NCI-H2029 treated with DMSO at 0.1 percent for 48 hours (cell line): ENCODE measurements at places on chromosomes 2 and 18.

GRCh38 chr18:3283908-3284307 is 22.0 kb downstream of the MYL12B start:
- no peak for DNase-seq

- no peak for DNase-seq
Observed at GRCh38 chr2:137724912-137725311, 239.4 kb upstream of the HNMT start.

DNA sequence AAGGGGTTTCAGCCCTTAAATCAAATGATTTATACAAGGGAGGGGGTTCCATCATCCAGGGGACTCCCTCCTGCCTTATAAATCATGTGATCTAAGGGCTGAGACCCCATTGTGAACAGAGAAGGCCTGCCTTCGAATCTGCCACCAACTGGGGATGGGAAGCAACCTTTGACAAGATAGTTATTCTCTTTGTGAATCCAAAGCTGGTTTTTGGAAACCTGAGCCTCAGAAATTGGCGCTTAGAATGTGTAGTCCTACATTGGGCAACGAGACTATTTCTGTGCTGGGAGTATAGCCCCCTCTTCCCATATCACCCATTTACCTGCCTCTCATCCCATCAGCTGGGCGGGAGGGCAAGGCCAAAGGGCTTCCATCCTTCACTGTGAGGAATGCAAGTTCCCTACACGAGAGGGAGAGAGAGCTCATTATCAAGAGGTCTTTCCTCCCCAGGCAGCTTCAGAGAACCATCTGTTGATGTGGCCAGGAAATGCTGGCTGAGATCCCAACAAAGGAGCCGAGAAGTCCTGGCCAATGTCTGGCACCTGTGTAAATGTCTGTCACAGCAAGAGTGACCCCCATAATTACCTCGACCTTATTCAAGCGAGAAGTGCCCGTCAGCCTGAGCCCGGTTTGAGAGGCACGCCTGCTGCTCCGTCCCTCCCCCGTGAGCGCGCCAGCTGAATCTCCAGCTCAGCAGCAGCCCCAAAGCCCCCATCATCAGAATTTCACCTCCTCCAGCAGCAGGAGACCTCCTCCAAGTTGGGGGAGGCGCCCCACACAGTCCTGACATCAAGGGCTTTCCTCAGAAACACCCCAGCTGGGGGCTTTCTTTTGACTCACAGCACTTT is 48.4 kb upstream of the APCDD1 start:
- DNase-seq, result no peak

GRCh38 chr2:195038153-195038552 is 618.9 kb upstream of the SLC39A10 start:
- DNase-seq, result no peak

DNA sequence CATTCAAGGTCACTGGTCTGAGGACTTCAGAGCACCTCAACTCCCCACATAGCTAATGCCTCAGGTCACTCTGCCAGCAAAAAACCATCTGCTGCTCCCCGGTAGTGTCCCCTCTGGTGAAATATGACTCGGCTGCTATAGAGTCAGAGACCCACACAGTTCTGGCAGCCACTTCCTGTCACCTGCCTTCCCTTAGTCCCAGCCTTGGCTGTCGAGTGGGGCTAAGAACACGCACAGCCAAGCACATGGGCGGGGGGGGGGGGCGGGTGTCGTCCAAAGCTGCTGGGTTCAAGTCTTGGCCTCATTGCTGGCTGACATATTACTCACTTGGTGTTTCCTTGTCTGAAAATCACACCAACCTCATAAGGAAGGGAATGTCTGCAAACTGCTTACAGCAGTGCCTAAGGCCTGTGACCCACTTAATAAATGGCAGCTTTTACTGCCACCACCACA is 37.5 kb downstream of the POLR1A start:
- peak; percentile 84 for DNase-seq

DNA sequence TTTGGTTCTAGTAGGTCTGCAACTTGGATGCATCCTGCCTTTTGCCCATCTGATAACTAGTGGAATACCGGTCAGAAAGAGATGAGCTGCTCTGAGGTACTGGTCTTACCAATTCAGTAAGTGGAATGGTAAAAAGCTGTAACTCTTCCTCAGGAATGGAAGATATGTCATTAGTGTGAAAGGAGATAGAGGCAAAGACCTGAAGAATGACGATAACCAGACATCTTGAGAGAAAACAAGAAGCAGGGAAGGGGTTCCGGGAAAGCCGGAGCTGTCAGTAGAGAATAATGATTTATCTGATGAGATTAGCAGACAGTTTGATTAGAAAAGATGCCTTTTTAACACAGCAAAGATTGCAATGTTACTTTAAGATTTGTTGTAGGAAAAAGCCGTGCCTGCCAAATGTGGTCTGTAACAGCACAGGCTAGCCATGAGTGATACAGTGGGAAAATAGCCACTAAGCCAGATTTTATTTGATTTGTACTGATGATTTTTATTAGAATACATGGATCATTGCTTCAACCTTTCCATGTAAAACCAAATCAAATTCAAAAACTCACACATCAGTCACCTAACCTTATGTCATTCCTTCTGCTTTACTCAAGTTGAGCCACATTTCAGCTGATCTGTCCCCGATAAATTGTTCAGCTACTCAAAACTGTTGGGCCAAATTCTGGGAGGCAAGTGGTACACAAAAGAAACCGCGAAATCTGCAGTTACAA is 110.0 kb downstream of the TCF4 start:
- DNase-seq, result no peak

- no peak for DNase-seq
Observed at GRCh38 chr2:119198240-119198840, 25.3 kb upstream of the STEAP3 start.

- no peak for DNase-seq
Observed at GRCh38 chr2:143852759-143853158, 667.2 kb downstream of the ZEB2 start.

DNA sequence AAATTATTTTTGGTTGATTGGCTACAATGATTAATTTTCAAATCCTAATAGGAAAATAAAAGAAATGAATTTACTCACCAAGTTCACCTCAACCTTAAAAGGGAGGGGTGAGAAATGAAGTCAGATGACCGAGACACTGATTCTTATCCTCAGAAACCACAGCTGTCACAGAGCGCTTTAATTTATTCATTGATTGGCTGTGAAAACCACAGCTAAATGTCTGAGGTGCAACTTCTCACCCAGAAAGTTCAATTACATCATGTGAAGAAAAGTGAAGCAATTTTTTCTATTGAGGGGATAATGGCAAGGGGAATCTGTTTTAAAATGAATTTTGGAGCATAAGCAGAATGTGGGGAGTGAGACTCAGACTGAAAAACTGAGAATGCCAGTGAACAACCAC is 128.4 kb downstream of the RNF152 start:
- no peak for DNase-seq

- DNase-seq, result no peak
Observed at GRCh38 chr18:66111018-66111417, 360.2 kb downstream of the CDH7 start.

DNA sequence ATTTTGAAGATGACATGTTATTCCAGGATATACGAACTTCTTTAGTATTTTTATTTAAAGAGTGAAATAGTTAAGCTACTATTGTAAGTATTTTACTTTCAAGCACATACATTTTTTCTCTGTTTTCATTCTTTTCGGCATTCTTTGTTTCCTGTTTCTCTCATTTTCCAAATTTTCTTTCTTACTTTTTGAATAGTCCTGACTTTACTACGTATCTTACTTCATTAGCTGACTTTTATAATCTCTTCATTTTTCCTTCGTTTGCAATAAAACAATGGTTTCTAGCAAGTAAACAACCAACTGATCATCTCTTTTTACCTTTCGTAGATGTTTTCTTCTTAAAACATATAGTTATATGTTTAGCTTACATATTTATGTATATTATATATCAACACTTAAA is 11.8 kb downstream of the CAVIN2 start:
- no peak for DNase-seq

DNA sequence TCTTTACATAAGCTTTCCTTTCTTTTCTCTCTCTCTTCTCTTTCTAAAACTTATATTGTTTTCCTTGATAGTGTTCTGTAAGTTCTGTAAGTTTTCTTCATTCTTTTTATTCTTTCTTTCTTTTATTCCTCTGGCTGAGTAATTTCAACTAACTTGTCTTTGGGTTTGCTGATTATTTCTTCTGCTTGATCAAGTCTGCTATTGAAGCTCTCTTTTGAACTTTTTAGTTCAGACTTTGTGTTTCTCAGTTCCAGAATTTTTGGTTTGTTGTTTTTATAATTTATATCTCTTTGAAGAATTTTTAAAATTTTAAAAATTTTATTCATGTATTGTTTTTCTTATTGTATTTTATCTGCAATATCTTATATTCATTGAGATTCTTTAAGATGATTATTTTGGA is 795.8 kb upstream of the SALL3 start:
- DNase-seq, result no peak

- DNase-seq, result peak; percentile 31
Observed at GRCh38 chr2:28469947-28470535, 25.8 kb upstream of the PLB1 start.

DNA sequence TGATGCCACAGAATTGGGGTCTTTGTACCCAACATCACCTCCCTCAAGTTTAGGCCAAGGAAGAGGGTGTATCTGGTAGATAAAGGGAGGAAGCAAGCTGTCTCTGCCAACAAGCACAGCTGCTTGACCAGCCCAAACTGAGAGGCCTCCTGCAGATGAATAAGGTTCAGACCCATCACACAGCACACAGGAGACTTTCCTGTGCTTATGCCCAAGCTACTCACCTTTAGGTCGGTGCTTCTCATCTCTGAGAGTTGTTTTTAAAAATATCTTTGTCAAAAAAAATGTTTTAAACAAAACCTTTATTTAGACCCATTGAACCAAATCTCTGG is 24.7 kb upstream of the SP3 start:
- no peak for DNase-seq

DNA sequence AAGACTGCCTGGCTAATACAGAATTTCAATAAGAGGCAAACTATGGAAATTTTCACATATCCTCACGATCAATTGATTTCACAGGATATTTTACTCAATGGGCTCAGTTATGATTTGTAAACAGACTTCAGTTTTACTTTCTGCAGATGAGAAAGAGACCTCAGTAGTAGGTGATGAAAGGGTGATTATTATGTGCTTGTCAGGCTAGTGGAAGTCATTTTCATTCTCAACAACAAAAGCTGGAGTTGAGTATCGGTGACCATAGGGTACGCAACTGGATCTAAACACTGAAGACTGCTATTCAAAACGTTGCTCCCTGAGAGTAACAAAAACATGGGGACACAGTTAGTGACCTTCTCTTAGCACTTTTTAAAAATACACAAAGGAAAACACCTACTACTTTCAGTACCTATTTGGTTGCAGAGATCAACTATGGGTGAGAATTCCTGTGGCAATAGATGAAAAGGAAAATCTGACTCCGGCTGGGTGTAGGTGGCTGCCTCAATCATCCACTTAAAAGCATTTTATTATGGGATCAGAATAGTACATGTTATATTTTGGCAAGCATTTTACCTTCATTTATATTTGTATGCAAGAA is 126.2 kb upstream of the VRK2 start:
- no peak for DNase-seq

- no peak for DNase-seq
Observed at GRCh38 chr18:13457327-13457726, 238.8 kb downstream of the LDLRAD4 start.

DNA sequence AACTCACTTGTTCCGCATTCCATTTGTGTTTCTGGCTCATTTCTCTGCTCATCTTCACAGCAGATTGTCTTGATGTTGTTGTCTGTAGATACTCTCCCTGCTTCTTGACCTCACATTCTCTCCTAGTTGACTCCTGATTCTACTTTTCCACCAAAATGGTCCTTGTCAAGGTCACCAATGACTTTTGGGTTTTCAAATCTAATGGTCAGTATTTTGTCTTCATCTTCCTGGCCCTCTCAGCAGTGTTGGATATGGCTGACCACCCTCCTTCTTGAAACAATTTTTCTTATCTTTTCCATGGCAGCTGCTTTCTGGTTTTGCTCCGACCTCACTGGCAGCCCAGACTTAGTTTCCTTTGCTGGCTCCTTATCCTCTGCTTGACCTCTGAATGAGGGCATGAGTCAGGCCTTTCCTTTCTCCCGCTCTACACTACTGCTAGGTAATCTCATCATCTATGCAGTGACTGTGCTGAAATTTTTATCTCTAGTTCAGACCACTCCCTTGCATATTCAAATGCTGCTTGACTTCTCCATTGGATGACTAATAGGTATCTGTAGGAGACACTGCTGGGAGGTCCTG is 386.6 kb upstream of the SPRED2 start:
- no peak for DNase-seq

DNA sequence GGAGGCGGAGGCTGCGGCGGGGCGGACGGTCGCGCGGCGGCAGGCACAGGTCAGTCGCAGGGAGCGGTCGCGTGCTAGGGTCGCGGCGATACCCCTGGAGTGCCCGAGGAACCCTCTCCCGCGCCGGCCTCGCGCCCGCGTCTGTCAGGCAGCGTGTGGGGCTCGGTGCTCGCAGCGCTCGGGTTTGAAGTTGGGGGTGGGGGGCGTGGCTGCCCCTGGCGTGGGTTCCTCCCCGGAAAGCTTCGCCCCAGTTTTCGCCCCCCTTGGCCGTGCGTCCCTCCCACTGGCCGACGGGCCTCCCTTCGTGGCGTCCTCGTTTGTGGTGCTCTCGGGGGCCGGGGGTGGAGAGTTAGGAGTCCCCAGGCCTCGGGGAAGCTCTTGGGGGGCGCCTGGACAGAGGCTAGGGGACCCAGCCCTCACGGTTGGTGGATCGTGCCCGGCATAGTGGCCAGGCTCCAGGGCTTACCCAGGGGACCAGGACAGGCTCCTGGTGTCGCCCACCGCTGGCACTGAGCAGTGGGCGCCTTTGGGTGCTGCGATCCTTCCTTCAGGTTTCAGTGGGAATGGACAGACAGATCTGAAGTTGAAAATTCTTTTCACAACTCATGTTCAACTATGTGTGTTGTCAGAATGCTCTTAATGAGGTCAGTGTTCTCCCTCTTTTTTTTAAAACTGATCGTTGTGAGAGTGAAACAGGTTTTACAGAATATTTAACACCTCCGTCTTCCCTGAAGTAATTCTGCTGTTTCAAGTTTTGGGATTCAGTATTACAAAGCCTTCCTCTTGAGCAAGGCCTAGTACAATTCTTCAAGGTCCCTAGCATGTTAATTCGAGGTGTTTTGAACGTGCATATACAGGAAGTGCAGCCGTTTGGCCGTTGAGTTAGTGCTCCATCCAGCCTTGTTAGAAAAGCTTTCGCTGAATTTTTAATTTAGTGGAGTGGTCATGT is 604 bp downstream of the RALBP1 start:
- no peak for DNase-seq

- no peak for DNase-seq
Observed at GRCh38 chr18:79958981-79959380, 5.5 kb upstream of the HSBP1L1 start.

DNA sequence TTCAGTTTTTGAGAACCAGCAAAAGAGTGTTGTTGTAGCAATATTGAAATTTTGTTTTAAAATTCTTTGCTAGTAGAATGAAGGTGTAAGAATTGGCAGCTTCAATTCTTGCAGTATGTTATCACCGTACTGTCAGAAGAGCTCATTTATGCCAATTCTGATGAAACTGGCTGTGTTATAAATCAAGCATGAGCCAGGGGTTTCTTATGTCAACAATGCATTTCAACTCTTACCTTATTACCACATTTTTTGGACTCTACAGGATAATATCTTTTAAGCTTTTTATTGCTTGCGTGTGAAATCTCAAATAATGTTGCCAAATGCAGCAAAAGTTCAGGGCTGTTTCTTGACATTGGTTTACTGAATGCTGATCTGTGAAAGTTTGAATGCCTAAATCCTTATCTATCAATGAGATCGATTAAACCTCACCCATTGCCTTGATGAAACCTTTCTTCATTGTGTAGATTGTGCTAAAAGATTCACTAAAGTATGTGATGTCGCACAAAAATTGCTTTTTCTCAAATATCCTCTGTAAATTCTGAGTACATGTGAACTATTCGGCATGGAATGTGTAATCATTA is 1389.3 kb upstream of the ZEB2 start:
- no peak for DNase-seq
